Activated CD4-positive, alpha-beta T cell treated with anti-CD3 and anti-CD28 coated beads for 48 hours (primary cell): ENCODE measurements at places on chromosomes 4 and X.

GRCh38 chrX:134711135-134711921 lies 53.1 kb upstream of the PLAC1 start:
- no peak for DNase-seq

DNA sequence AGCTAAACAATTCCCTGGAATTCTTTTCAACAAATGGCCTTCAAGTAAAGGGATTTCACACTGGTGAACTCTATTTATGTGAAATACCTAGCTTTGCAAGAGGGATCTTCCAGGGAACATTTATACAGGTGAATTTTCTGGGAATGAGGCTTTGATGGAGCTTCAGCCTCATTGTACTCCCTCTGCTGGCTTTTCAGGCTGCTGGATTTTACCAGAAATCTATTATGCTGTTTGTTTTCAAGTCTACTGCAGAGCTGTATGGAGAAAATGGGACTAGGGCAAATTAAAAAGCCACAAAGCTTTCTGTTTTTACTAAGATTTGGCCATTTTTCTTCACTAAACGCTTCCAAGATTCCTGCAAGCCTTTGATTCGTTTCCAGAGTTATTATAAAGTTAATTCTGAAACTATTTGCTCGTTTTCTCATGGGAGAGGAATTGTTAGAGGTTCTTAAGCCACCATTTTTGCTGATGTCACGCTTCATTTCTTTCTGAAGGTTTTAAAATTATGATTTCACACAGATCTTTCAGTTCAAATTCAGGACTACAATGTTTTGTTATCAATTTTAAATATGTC lies 31.6 kb downstream of the KDM6A start:
- no peak for DNase-seq

DNA sequence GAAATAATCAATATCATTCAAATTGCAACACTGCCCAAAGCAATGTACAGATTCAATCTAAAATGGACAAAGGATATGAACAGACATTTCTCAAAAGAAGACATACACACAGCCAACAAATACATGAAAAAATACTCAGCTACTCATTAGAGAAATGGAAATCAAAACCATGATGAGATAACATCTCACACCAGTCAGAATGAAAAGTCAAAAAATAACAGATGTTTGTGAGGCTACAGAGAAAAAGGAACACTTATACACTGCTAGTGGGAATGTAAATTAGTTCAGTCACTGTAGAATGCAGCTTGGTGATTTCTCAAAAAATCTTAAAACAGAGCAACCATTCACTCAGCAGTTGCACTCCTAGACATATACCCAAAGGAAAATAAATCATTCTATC lies 205.2 kb downstream of the DKK2 start:
- no peak for DNase-seq

DNA sequence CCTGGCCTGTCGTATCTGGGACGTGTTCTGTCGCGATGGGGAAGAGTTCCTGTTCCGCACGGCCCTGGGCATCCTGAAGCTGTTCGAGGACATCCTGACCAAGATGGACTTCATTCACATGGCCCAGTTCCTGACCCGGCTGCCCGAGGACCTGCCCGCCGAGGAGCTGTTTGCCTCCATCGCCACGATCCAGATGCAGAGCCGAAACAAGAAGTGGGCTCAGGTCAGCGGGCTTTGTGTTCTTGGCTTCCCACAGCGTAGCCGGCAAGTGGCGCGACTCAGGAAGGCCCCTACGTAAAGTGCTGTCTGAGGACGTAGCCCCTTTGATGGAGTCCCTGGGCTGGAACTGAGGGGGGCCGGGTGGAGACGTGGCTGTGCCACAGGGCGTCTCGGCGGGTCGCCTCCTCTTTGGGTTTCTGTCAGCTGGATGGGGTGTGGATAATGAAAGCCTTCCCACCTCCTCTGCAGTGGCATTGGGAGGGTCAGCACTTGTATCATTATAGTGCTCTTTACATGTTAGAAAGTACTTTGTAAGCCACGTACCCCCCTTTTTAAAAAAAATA lies 18.1 kb upstream of the TADA2B start:
- no peak for DNase-seq

DNA sequence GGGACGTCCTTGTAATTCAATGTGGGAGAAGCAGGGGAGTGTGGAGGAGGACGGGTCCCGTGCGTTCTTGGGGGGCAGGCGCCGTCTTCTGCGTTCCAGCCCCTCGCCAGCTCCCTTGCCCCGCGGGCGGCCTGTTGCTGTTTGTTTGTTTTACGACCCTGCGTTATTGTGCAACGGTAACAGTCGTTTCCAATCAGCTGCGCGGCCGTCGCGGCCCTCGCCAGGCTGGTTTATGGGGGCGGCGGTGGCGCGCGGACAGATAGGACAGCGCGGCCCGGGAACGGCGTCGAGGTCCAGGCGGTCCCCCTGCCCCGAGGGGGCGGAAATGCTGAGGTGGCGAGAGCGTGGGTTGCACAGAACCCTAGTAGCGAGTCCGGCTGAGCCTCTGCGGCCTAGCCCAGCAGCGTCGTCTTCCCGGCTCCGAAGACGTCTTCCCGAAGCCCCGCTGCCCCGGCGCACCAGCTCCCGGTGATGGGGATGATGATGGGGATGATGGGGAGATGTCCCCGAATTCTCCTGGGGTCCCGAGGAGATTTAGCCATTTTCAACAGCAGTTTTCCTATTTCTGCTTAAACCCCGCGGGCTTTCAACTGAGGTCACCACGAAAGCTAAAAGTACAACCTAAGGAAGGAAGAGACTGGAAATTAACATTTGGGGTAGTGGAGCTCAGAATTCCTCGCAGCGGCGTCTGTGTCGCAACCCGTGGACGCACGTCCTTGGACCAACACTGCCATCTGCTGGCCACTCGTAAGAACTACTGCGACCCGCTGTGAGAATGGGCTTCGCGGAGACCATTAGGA lies 4.8 kb downstream of the PDGFRA start:
- DNase-seq, result peak; percentile 76

DNA sequence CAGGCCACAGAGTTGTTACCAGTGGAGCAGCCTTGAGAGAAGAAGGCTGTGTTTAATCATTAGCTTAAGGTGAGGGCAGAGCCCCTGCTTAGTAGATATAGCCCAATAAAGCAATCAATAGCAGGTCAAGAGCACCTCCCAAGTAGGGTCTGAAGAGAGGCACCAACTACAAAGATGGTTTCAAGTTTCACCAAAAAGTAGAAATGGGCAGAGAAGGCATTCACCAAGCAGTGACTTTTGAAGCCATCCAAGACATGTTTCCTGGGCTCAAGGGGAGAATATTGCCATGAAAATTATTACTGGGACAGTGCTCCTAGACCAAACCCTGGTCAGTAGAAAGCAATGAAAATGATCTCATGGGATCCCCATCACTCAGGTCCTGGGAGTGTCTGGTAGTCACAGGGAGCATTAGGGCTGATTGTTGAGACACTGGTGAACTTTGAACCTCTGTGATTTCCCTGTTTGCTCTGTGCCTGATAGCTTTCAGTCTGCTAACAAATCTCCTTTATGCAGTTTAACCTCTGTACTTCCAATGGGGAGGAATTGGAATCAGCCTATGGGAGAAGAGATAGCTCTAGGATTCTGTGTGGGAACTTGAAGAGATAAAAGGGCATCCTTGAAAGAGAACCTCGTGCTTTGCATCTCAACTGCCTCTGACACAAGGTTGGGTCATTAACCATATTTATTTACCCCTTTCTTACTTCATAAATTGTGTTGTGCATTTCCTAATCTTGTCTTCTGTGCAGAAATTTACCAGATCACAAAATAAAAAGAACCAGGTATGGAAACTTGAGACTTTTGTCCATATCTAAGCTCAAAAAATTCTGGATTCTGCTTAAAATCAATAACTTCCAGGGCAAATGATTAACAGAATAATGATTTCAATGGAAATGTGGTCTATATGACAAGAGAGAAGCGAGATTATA lies 9.3 kb upstream of the OTC start:
- DNase-seq, result no peak

DNA sequence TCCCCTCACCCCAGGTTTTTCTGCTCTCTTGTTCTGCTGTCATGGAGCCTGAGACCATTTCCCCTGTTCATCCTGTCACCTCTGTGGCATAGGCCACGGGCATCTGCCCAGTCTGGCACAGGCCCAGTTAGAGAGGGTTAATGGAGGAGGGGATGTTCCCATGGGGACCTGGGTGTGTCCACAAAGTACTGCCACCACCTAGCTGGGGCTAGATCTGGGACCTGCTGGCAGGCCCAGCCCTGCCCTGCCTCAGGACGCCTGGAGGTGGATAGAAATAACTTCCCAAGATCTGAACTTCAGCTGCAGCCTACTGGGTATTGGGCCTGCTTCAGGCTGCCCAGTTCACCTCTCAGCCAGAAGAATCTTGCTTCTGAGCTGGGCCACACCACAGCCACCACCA lies 13.5 kb downstream of the EFNB1 start:
- DNase-seq, result no peak

DNA sequence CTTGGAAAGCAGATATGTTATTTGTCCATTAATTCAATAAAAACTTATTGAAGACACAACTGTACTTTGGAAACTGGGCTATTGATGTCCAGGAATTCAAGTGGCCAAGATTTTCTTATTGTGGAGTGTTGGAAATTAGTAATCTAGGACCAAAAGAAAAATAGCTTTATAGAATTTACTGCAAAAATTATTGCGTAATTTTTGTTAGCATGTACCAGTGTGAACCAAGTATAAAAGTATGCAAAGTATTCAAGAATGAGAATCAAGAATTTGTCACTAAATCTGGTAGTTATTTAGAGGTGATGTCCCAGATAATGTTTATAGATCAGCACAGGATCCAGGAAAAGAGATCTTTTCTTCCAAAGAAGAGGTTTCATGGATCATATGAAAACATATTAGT lies 468.9 kb upstream of the CTSO start:
- DNase-seq, result no peak

- DNase-seq, result no peak
Observed at GRCh38 chr4:150126201-150126863, 48.1 kb downstream of the DCLK2 start.

DNA sequence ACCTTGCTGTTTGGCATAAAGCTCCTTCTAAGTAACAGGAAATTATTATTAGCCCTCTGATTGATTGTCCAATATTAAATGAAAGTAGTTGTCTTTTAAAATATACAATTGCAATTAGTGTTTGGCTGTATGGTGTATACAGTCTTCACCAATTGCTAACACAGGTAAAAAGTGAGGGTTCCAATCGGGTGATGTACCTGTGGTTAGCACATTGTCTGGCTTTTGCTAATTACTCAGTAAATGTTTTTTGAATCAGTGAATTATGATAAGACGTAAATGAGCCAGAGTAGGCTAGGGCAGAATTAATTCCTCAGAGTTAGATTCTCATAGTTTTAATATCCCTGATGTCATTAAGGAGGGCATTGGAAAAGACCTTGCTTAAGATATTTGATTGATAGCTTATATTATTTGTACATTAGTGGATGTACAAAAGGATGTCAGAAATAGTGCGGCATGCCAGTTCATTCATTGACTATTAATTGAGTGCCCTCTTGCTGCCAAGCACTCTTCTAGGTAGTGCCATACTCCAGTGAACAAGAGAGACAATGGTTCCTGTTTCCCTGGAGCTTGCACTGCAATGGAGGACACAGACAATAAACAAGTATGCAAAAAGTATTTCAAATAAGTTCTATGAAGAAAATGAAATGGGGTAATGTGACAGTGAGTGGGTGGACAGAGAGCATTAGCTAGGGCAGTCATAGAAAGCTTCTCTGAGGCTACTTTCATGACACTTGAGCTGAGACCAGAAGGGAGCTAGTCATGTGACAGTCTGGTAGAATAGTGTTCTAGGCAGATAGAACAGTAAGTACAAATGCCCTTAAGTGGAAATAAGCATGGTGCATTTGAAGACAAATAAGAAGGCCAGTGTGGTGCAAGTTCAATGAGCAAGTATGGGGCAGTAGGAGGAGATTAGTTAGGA lies 205.9 kb upstream of the CASK start:
- no peak for DNase-seq

DNA sequence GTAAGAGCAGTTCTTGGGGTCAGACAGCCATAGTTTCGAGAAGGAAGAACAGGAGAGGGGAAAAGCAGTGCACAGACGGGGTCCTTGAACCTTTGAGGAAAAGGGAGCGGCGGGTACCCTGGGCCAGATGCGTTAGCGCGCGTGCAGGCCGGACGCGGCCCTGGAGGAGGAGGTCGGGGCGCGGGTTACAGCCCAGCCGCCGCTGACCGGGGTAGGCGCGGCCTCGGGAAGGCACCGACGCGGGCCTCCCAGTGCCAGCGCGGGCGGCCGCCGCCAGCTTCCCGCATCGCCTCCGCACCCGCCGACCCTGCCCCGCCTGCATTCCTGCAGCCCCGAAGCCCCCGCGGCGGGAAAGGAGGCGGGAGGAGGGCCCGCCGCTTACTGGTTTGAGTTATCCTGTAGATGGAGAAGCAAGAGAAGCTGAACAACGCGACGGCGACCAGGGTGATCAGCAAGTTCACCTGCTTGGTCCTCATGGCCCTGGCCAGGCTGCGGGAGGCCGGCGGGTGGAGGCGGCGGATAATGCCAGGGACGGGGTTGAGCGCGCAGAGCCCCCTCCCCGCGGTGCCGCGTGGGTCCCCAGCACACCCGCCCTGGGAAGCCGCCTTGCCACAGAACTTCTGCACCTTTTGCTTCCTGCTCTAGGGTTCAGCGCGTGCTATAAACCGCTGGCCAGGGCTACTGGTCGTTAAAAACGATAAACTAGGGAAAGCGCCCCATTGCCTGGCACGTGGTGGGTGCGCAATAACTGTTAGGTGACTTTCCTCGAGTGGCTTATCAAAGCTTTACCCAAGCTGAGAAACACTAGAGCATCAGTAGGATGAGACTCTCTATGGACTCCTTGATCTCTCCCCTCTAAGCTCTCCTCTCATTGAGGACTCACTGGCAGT lies at the start of gene MGAT4D:
MGAT4D (minus strand) TSS at position 547 of the 890 bp plus-strand sequence; CDS start at position 476, 71 bp downstream.
- peak; percentile 5 for DNase-seq

GRCh38 chrX:149937871-149938426 lies 342 bp downstream of the EOLA2 start:
- DNase-seq, result peak; percentile 18

- no peak for DNase-seq
Observed at GRCh38 chr4:1370321-1371124, 23.5 kb downstream of the UVSSA start.

DNA sequence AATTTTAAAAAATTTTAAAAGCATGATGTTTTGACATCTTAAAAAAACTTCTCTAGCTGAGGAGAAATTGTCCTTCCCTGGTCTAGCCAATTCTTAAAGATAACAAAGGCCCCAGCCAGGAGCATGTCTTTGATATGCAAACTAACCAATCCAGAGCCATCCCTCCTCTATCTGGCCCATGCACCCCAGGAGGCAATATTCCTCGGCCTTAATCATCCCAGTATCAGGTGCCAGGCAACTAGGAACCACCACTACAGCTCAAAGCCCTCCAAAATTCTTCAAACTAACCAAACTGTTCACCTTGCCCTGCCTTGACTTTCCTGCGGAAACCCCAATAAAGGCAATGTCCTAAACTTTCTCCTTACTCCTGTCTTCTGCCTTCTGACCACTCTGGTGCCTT lies 97.8 kb upstream of the USP9X start:
- no peak for DNase-seq

DNA sequence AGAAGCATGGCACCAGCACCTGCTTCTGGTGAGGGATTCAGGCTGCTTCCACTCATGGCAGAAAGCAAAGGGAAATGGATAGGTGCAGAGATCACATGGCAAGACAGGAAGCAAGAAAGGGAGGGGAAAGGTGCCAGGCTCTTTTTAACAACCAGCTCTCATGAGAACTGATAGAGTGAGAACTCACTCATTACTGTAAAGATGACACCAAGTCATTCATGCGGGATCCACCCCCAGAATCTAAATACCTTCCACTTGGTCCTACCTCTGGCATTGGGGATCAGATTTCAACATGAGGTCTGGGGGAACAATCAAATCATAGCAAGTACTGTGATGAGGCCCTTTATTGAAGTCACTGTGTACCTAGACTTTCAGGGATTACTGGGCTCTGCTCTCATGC lies 72.0 kb upstream of the PRDM5 start:
- no peak for DNase-seq

GRCh38 chr4:87853108-87853507 lies 20.3 kb downstream of the MEPE start:
- DNase-seq, result no peak
